Adrenal gland (tissue), 19 donors: ENCODE measurements at places on chromosomes 11 and 22.

DNA sequence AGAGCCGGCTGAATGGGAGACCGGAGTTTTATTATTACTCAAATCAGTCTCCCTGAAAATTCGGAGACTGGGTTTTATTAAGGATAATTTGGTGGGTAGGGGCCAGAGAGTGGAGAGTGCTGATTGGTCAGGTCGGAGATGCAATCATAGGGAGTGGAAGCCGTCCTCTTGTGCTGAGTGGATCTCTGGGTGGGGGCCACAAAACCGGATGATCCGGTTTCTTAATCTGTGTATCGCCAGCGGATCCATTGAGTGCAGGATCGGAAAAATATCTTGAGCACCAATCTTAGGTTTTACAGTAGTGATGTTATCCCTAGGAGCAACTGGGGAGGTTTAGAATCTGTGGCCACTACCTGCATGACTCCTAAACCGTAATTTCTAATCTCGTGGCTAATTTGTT, 886 bp upstream of the NIPSNAP1 start:
- H3K27ac ChIP-seq = no peak overlapping the region
- H3K4me1 ChIP-seq = no peaks in the 10 kb centered on the region
- no peak overlapping the region for H3K4me3 ChIP-seq

DNA sequence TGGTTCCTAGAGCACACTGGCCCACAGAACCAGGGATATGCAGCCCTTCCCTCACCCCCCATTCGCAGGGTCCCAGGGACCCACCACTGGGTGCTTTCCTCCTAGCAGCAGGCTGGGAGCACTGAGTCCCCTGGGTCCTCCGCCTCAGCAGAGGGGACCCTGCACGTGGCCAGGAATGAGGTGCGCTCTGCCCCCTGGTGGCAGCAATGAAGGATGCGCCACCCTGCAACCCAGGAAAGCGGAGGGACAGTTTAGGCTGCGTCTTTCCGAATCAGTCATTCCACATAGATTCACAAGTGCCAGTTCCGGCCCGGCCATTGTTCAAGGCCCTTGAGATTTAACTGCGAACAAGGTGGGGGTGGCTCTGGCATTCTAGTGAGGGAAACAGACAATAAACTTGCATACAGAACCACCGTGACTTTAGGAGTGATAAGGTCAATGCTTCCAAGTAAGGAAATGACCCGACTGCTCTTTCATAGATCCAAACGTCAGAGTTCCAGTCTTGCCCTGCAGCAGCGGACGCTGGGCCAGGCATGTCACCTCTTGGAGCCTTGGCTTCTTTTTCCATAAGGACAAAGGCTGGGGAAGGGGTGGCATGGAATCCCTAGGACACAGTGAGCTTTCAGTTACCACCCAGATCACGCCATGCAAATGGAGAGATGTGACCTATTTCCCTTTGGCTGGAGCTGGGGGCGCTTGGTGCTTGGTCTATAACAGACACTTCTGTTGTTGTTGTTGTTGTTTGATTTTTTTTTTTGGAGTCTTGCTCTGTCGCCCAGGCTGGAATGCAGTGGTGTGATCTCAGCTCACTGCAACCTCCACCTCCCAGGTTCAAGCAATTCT, 7.7 kb downstream of the RIN1 start:
- peak; percentile 81 for DNase-seq
- no peak overlapping the region for H3K4me3 ChIP-seq
- H3K4me1 ChIP-seq = peaks cover 17% of the 10 kb centered on the region
- no peaks in the 10 kb centered on the region for H3K36me3 ChIP-seq

DNA sequence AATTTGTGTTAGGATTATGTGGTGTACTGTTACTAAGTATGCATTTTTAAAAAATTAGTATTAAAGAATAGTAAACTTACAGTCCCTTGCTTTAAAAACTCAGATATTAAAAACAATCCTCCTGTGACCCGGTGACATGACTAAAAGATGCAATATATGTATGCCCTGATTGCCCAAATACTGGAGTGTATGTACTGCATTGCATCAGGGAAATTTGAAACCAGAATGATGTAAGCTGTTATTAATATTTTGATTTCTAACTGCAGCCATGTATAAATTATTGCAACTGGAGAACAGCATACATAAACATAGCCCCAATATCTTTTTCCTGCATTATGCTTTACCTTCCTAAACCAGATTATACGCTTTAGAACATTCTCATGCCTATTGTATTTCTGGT, 3.7 kb upstream of the HSPA8 start:
- H3K27ac ChIP-seq = no peak overlapping the region
- H3K27me3 ChIP-seq = no peaks in the 10 kb centered on the region
- no peak overlapping the region for H3K4me3 ChIP-seq
- peaks cover 49% of the 10 kb centered on the region for H3K4me1 ChIP-seq
- DNase-seq = no peak

DNA sequence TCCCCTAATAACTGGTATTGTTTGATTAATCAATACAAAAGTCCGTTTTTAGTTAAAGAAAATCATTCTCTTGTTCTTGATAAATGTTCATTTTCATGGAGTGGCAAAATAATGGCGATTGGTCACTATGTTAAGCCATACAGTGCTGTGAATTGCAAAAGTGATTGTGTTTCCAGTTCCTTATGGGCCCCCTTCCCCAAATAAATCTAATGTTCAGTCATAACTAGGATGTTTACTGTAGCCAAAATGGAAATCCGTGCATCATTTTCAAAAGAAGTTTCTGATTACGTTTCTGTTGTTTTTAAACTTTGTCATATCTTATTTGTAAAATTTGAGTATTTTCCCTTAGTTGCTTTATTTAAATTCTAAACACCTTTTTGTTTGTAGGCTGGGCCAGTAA, 845 bp downstream of the RBM7 start:
- H3K4me3 ChIP-seq = no peak overlapping the region
- peak overlapping the region; percentile 95 for H3K27ac ChIP-seq
- H3K36me3 ChIP-seq = peaks cover 5% of the 10 kb centered on the region
- no peaks in the 10 kb centered on the region for H3K27me3 ChIP-seq
- no peak for DNase-seq
- peaks cover 14% of the 10 kb centered on the region for H3K4me1 ChIP-seq

DNA sequence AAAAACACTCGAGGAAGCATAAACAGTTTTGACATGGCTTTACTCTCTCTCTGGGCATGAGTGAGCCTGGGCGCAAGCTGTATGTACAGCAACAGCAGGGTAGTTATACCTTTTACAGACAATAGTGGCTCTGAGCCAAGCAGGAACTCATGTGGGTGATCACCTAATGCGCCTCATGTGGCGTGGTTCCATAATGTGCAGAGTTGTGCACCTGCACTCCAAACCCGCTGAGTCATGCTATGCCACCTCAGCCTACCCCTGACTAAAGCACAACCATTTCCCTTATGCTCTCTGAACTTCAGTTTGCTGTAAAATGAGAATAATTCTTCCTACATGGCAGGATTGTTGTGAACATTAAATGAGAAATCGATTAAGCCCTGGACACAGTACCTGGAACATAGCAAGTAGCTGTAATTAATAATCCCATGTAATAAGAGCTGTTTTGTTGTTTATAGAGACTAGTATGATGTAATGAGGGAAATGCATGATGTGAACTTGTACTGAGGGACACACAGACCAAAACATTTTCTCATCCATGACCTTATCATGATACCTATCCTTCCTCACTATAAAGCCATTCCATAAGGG, 71.6 kb downstream of the CCDC34 start:
- DNase-seq = no peak
- H3K4me3 ChIP-seq = no peak overlapping the region
- no peak overlapping the region for H3K27ac ChIP-seq
- no peaks in the 10 kb centered on the region for H3K4me1 ChIP-seq
- no peaks in the 10 kb centered on the region for H3K36me3 ChIP-seq

DNA sequence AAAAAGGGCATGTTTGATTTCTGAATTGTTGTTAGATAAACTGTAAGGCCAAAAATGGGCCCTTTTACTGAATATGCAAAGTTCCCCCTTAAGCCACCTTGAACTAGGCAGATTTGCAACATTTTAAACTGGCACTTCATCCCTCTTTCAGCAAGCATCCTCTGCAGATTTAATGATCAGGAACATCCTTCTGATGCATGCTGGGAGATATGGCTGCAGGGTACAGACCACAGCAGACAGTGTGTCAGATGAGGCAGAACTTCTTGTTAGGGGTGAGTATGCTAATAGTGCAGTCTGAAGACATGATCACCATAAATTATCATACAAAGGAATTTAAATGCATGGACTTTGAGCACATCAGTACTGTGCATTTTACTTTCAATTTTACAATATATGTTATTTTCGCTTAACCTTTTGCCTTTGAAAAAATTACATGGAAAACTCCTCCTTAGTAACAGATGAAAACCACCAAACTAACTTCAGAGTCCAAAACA, 462.5 kb upstream of the ARHGAP42 start:
- no peak overlapping the region for H3K27ac ChIP-seq
- no peaks in the 10 kb centered on the region for H3K36me3 ChIP-seq
- DNase-seq = no peak
- no peaks in the 10 kb centered on the region for H3K4me1 ChIP-seq
- no peak overlapping the region for H3K4me3 ChIP-seq

GRCh38 chr22:25714739-25715138, 27.2 kb upstream of the MYO18B start:
- no peak overlapping the region for H3K27ac ChIP-seq
- H3K27me3 ChIP-seq = no peaks in the 10 kb centered on the region
- H3K4me3 ChIP-seq = no peak overlapping the region

GRCh38 chr22:47373648-47374272, 611.3 kb downstream of the TBC1D22A start:
- H3K27me3 ChIP-seq = peaks cover 1% of the 10 kb centered on the region
- no peak overlapping the region for H3K27ac ChIP-seq
- H3K36me3 ChIP-seq = no peaks in the 10 kb centered on the region
- no peak overlapping the region for H3K4me3 ChIP-seq
- DNase-seq = no peak
- H3K4me1 ChIP-seq = no peaks in the 10 kb centered on the region

DNA sequence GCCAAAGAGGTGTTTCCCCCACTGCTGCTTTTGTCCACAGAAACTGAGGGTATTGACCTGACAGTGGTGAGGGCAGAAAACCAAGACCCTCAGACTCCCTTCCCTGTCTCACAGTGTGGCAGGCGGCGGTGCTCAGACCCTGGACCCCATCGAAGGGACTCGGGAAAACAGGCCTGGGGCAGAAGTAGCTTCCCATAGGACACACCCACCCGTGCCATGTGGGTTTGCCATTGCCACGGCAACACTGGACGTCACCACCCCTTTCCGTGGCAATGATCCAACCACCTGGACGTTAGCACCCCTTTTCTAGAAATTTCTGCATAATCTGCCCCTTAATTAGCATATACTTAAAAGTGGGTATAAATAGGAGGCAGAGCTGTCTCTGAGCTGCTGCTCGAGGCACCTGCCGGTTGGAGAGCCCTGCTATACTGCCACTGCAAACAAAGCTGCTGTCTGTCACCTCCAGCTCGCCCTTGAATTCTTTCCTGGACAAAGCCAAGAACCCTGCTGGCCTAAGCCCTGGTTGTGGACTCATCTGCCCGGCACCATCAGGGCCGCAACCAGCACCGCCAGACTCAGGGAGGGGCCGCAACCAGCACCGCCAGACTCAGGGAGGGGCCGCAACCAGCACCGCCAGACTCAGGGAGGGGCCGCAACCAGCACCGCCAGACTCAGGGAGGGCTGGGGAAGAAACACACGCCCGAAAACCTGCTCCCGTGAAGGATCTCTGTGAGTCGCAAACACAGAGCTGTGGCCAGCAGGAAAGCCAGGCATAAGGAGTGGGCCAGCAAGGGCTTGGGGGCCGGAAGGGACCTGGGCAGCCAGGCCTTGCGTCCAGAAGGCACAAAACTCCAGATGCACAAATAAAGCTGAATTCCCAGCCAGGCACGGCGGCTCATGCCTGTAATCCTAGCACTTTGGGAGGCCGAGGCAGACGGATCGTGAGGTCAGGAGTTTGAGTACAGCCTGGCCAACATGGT, 10.4 kb downstream of the MLC1 start:
- H3K27me3 ChIP-seq = peaks cover 7% of the 10 kb centered on the region
- no peaks in the 10 kb centered on the region for H3K36me3 ChIP-seq
- H3K4me3 ChIP-seq = no peak overlapping the region
- no peak overlapping the region for H3K27ac ChIP-seq
- no peaks in the 10 kb centered on the region for H3K4me1 ChIP-seq

- DNase-seq = no peak
- H3K4me1 ChIP-seq = no peaks in the 10 kb centered on the region
- H3K27me3 ChIP-seq = no peaks in the 10 kb centered on the region
- no peaks in the 10 kb centered on the region for H3K36me3 ChIP-seq
- no peak overlapping the region for H3K4me3 ChIP-seq
- no peak overlapping the region for H3K27ac ChIP-seq
Observed at GRCh38 chr11:130456286-130456685, 7.8 kb downstream of the ADAMTS15 start.

DNA sequence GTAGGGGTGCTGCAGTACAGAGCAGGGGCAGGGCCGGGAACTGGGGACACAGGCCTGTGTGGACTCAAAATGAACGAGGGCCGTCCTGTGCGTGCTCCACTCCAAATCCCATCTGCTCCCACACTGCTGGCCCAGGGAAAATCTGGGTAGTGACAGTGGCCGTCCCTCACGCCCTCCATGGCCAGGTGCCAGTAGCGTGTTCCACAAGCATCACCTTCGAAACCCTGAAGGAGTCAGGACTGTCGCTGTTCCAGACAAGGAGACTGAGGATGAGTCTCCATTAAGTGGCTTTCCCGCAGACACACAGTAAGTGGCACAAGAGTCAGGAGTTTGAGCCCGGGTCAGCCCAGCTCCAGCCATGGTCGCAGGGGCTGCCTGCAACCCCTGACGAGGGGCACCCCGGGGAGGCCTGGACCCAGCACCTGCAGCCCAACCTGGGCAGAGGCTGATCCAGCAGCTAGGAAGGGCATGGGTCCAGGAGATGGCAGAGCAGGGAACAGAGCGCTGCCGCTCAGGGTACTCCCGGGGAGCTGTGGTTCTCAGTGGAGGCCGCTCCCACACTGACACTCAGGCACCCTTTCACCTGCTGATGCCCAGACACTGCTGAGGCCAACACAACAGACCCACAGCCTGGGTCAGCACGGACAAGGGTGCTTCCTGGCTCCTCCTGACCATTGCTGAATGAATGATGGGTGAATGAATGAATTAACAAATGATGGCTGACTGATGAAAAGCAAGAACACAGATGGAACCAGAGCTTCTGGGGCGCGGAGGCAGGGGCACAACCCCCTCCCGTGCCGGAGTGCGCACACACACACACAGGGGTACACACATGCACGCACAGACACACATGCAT, 35.3 kb downstream of the IGF2 start:
- no peak overlapping the region for H3K27ac ChIP-seq
- no peaks in the 10 kb centered on the region for H3K36me3 ChIP-seq
- H3K4me1 ChIP-seq = no peaks in the 10 kb centered on the region
- H3K27me3 ChIP-seq = no peaks in the 10 kb centered on the region

- DNase-seq = no peak
- no peaks in the 10 kb centered on the region for H3K27me3 ChIP-seq
Observed at GRCh38 chr22:23177197-23177596, 3.1 kb upstream of the BCR start.

- peak overlapping the region; percentile 46 for H3K4me3 ChIP-seq
- H3K27me3 ChIP-seq = no peaks in the 10 kb centered on the region
- no peaks in the 10 kb centered on the region for H3K36me3 ChIP-seq
- peak overlapping the region; percentile 90 for H3K27ac ChIP-seq
- no peak for DNase-seq
Observed at GRCh38 chr11:47376107-47376524, 2.2 kb downstream of the SPI1 start.
